Ovary (tissue), 10 donors: ENCODE measurements at places on chromosomes 16 and 17. TPM values are rescaled to one million over a fixed set of nuclear protein-coding genes. Genes with fewer than 3 reads are reported as not detected.

DNA sequence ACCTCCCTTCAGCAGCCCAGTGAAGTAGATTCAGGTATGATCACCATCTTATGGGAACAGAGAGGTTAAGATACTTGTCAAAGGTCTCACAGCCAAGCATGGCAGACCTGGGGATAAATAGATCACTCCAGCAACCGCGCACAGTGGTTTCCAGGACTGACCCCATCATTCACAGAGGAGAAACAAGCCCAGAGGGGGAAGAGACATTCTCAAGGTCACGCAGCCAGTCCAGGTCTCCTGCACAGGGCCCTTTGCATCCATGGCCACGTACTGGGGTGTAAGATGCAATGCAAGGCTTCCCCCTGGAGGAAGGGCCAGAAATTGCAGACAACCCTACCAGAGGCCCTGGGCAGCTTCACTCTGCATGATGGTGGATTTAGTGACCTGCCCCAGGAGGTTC is 19.9 kb downstream of the TLE7 start:
- H3K27ac ChIP-seq, result no peak overlapping the region
- DNase-seq, result no peak
- no peaks in the 10 kb centered on the region for H3K27me3 ChIP-seq
- no peak overlapping the region for H3K4me3 ChIP-seq

- H3K27ac ChIP-seq, result no peak overlapping the region
- no peaks in the 10 kb centered on the region for H3K36me3 ChIP-seq
- H3K4me3 ChIP-seq, result no peak overlapping the region
- DNase-seq, result no peak
- H3K27me3 ChIP-seq, result no peaks in the 10 kb centered on the region
Observed at GRCh38 chr16:68093816-68094613, 8.8 kb downstream of the NFATC3 start.

The PRSS36 gene
- 1.5 TPM for total RNA-seq

The ZSCAN10 gene
- not detected for total RNA-seq

The SF3B3 gene
- total RNA-seq, result 287 TPM

The PRAC1 gene
- total RNA-seq, result not detected

DNA sequence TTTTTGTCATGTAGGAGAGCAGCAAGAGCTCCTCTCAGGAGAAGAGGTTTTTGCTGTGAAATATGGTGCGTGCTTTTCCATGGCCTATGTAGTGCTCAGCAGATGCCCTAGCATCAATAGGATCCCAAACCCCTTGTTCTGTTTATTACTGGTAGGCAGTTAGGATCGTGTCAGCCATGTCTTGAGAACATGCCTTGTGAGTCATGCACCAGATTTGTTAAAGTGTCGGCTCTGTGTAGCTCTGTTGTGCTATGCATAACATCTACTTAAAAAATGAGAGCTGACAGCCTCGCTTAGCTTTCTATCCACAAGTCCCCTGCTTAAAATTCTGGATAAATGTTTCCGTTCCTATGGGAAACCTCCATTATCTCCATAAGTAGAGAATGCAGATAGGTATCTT is 4.4 kb upstream of the EIF4A3 start:
- H3K27ac ChIP-seq, result no peak overlapping the region
- peaks cover 2% of the 10 kb centered on the region for H3K4me1 ChIP-seq
- H3K36me3 ChIP-seq, result no peaks in the 10 kb centered on the region
- no peak overlapping the region for H3K4me3 ChIP-seq
- H3K27me3 ChIP-seq, result no peaks in the 10 kb centered on the region

The CCL1 gene
- total RNA-seq, result not detected

DNA sequence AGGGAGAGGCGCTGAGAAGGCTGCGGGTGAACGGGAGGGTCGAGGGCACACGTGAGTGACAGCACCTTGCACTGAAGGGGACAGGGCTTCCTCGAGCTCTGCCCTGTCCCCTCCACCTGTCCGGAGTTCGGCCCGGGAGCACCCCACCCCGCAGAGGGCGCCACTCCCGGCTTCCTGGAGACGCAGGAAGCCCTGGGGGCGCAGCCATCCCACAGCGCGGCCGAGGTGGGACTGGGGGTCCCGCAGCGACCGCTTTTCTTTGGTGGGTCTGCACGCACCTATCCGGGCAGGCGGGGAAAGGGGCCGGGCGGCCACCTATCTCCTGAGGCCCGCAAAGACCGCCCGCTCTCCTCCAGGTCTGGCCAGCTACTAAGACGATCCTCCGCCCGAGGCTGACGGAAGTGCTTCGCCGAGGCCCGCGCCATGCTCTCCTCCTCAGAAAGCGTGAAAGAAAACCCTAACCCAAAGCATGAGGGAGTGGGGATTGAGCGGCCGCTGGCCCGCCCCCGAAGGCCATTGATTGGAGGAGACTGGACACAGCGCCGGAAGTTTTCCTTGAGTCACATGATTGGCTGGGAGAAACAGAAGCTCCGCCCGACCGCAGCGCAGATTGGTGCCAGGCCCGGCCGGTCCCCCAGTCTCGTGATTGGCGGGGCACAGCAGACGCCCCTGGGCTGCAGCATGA is 34.4 kb downstream of the DDX19A start:
- no peaks in the 10 kb centered on the region for H3K27me3 ChIP-seq
- peak overlapping the region; percentile 91 for H3K4me3 ChIP-seq
- peak; percentile 96 for DNase-seq
- peak overlapping the region; percentile 84 for H3K27ac ChIP-seq

The NLGN2 gene
- total RNA-seq, result 76.2 TPM

- no peak overlapping the region for H3K27ac ChIP-seq
- H3K27me3 ChIP-seq, result no peaks in the 10 kb centered on the region
- no peaks in the 10 kb centered on the region for H3K36me3 ChIP-seq
- peak; percentile 44 for DNase-seq
- H3K4me3 ChIP-seq, result no peak overlapping the region
Observed at GRCh38 chr17:73196500-73196899, 3.6 kb downstream of the COG1 start.

- no peaks in the 10 kb centered on the region for H3K27me3 ChIP-seq
- no peak for DNase-seq
- no peaks in the 10 kb centered on the region for H3K36me3 ChIP-seq
- H3K4me3 ChIP-seq, result no peak overlapping the region
- no peak overlapping the region for H3K27ac ChIP-seq
Observed at GRCh38 chr16:64132759-64133361, 989.0 kb downstream of the CDH11 start.

DNA sequence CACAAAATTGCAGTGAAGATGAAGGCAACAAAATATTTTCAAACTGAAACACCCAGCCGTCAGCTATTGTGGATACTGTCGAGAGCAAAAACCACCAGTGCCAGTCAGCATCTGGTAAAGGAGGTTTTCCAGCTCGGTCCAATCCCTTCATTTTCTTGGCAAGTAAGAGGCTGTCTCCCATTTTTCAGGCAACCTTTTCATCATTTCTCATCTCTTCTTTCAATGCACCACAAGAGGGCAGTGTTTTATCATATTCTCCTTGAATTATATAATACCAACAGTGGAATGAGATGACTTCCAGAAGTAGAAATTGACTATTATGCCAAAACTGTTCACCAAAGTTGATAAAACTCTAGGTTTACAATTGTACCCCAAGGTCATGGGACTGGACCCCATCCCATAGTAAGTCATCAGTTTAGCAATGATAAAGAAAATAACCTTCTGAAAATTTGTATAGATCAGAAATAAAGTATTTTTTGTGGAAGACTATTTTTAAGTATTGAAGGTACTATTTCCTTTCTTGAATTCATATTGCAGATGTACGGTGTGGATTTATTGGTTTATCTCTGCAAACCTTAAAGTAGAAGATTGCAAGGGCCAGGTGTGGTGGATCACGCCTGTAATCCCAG is 16.8 kb downstream of the NQO1 start:
- DNase-seq, result no peak
- no peaks in the 10 kb centered on the region for H3K4me1 ChIP-seq
- H3K36me3 ChIP-seq, result no peaks in the 10 kb centered on the region
- H3K27me3 ChIP-seq, result no peaks in the 10 kb centered on the region
- no peak overlapping the region for H3K27ac ChIP-seq

The TPPP3 gene
- total RNA-seq, result 2.2 TPM

The C17orf113 gene
- total RNA-seq, result 3.9 TPM

- no peak for DNase-seq
- no peak overlapping the region for H3K4me3 ChIP-seq
- H3K4me1 ChIP-seq, result peaks cover 21% of the 10 kb centered on the region
- H3K27me3 ChIP-seq, result no peaks in the 10 kb centered on the region
Observed at GRCh38 chr17:6710317-6710716, 2.9 kb downstream of the SLC13A5 start.

DNA sequence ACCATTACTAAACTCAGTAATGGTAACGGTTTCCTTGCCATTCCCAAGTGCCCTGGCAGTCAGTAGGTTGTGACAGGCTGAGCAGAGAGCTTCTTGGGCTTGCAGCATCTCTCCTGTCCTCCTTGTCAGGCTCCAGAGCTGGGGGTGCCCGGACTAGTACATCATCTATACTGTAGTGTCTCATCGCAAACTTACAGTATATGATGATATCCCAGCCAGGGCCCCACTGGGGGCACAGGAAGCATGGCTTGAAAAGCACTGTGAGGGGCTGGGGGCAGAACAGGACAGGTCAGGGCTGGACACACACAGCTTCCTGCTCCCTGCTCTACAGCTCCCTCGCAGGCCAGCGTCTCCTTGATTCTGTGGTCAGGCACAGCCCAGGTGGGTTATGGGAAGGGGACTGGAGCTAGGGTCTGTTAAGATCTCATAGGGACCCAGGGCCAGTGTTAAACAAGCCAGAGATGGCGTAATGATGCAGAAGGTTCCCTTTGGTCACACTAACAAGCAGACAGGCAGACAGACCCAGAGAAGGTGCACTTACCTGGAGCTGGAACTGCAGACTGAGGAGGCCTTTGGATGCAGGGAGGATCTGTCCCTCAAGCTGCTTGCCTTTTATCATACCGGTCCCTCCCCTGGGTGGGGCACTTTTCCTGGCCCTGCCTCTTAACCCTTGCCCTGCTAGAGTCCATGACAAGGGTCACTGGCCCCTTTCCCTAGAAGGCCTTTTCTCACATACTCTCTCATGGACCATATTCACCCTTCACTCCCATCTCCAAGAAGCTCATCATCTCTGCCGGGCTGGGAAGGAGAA is 6.8 kb downstream of the ERAL1 start:
- no peak overlapping the region for H3K27ac ChIP-seq
- no peak for DNase-seq
- H3K27me3 ChIP-seq, result no peaks in the 10 kb centered on the region
- no peak overlapping the region for H3K4me3 ChIP-seq
- no peaks in the 10 kb centered on the region for H3K4me1 ChIP-seq

DNA sequence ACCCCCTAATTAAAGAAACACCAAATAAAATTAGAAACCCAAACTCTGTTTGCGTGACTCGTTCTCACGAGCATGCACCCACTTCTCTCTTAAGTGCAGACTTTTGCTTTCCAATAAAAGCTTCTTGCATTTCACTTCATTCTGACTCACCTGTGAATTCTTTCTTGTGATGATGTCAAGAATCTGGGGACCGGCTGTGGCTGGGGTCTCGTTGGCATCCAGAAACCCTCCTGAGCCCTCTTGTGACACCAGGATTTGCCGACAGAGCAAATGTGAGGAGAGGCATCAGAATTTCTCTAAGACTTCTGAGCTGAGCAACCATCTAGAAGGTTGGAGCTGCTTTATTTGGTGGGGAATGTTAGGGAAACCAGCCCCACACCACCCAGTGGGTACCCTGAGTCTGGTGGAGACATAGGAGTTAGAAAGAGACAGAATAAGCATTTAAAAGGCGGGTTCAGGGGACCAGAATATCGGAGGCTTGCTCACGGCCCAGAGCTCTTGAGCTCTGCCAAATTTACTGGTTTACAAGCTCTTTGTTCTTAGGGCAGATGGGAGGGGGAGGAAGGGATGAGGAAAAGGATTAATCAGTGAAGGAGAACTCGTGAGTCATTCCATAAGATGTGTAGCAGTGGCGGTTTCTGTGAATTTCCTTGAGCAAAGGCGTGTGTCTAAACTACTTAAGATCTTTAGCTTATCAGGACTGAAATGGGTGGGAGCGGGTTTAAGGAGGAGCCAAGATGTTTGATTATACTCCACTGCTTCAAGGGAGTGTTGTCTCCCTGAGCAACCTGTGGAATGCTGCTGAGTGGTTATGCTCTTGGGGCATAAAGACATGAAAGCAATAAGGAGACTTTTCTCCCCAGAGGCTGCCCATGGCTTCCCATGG is 24.2 kb upstream of the TMC5 start:
- no peaks in the 10 kb centered on the region for H3K4me1 ChIP-seq
- no peak overlapping the region for H3K4me3 ChIP-seq
- no peak overlapping the region for H3K27ac ChIP-seq
- no peaks in the 10 kb centered on the region for H3K36me3 ChIP-seq
- no peaks in the 10 kb centered on the region for H3K27me3 ChIP-seq

- peaks cover 6% of the 10 kb centered on the region for H3K4me1 ChIP-seq
- H3K27ac ChIP-seq, result no peak overlapping the region
- no peak for DNase-seq
Observed at GRCh38 chr17:60676758-60677307, 818 bp upstream of the BCAS3 start.

DNA sequence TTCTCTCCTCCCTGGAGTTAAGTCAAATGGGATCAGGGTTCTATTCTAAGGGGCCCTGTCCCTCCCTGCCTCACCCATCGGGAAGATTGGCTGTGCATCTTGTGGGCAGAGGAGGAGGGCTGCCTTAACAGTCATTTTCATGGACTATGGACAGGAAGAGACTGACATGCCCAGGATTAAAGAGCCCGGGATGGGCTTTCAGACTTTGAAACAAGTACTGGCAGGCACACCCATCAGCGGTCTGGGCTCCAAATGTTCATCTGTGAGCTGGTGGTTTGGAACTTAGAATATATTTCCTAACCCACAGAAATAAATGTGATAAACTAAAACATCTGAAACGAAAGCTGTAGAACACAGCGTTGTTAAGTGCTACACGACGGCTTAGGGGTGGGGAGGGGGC is 6.5 kb downstream of the SLC6A4 start:
- H3K27ac ChIP-seq, result no peak overlapping the region
- H3K27me3 ChIP-seq, result no peaks in the 10 kb centered on the region
- no peaks in the 10 kb centered on the region for H3K4me1 ChIP-seq
- H3K36me3 ChIP-seq, result no peaks in the 10 kb centered on the region
- DNase-seq, result no peak

- H3K4me3 ChIP-seq, result no peak overlapping the region
- no peaks in the 10 kb centered on the region for H3K36me3 ChIP-seq
- H3K27me3 ChIP-seq, result no peaks in the 10 kb centered on the region
- no peak overlapping the region for H3K27ac ChIP-seq
Observed at GRCh38 chr17:38980490-38981217, 13.5 kb upstream of the FBXO47 start.

DNA sequence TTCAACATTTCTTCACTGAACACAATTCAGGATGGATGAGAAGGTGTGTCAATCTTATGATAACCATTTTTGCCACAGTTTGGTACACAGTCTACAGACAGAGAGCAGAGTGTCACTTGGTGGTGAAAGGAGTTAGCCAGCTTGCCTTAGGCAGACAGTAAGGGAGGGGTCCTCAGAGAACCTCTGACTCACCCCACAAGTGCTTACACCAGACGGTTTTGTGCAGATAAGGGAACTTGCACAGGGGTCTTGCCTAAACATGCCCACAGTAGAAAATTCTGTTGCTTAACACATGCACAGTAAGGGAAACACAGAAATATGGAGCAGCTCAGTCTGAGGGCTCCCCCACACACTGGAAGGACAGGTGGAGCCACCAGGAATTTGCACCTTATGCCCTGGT is 204.5 kb upstream of the CDH8 start:
- H3K4me3 ChIP-seq, result no peak overlapping the region
- no peak overlapping the region for H3K27ac ChIP-seq
- no peaks in the 10 kb centered on the region for H3K27me3 ChIP-seq
